ENCODE measurements at places on chromosomes 6 and 20.

GRCh38 chr20:57526087-57526884 lies 1.3 kb upstream of the CTCFL start:
- DNase-seq, result no peak

DNA sequence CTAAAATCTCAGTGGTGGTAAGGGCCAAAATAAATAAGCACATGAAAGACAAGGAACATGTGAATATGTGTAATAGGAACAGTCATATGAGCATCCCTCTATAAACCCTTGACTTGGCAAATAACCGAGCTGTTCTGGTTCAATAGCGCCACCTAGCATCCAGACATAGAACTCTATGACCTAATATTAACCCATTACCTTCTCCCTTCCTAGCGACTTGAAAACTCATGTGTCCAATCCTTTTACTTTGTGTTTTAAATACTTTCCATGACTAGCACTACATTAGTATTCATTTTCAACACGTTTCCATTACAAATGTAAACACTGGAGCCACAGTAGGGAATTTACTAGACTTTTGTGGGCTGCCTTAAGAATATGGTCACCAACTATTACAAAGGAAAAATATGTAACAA lies 279.7 kb downstream of the UST start:
- no peak for DNase-seq

DNA sequence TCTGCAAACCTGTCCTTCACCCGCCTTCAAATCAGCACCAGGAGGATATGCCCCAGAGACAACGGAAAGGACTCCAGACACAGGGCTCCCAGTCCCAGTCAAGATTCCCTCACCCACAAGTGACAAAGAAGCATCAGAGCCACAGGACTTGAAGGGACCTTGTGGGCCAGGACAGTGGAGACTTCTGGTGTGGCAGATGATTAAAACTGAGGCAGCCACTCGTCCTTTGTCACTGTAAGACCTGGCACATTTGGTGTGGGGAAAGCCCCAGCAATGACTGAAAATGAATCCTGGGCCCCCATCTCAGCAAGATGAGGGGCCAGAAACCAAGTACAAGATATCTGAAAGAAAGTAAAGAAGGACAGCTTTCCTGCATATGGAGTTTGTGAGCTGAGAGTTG lies 15.6 kb upstream of the GMPR start:
- DNase-seq, result no peak

DNA sequence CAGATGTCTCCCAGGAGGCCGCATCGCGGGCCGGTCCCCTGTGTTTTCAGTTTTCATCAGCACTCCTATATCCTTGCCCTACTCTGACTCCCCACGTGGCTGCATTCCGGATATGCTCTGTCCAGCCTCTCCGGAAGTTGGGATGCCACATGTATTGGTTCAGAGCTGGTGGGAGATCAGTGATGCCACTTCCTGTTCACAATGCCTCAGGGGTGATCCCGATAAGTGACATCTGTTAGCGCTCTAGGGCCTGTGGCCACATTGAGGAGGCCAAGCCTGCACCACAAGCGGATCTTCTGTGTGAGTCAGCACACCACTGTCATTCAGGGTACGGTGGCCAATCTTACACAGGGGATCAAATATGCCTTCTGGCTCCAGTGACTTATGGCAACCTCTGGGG lies 57.8 kb downstream of the PPP1R3G start:
- DNase-seq, result no peak

DNA sequence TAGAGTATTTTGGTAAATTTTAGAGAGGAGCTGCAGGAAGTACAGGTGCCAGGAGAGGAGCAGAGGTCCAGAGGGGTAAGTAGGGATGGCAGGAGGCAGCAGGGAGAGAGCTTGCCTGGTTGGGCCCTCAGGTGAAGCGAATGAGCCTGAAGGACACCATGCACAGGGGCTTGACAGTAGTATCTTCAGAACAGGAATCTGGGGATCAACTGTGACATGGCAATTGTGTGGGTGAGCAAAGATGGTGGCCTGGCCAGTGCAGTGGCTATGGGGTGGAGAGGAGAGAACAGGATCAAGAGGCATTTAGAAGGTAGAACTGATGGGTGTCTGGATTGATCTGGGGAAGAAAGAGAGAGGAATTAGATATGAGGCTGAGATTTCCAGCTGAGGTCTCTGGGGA lies 68.7 kb upstream of the RNF24 start:
- DNase-seq, result no peak

DNA sequence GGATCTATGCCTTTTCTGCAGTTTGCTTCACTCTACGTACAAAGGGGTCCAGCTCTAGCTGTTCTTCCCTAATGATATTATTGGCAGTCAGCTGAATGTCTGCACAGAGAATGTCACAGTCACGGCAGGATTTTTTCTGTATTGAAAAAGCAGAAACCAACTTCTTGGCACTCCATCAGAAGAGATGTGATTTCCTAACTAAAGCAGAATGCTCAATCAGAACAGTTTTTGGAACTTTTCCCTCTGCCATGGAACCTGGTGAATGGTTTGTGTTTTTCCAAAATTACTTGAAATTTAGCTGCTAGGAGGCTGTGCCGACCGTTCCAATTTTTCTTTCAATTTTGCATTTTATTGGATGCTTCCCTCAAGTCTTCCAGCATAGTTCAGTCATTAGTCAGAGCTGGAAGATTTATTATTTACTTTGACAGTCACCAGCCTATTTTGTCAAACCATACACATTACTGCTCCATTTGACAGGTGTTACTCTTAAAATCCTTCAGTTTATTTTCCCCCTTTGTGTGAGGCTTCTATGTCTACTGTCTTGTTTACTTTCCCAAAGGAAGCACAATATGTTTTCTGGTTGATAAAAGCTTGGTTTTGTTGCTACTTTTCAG lies 259.6 kb upstream of the EPHA7 start:
- no peak for DNase-seq
